ENCODE measurements at places on chromosomes 7 and 10.
A peak's percentile ranks its signal among the peaks of the same experiment; 100 is the strongest.

GRCh38 chr7:75945297-75946168 lies 30.6 kb downstream of the POR start:
- no peak for DNase-seq

- peak; percentile 19 for DNase-seq
Observed at GRCh38 chr10:31749981-31750840, 178.4 kb downstream of the ARHGAP12 start.

DNA sequence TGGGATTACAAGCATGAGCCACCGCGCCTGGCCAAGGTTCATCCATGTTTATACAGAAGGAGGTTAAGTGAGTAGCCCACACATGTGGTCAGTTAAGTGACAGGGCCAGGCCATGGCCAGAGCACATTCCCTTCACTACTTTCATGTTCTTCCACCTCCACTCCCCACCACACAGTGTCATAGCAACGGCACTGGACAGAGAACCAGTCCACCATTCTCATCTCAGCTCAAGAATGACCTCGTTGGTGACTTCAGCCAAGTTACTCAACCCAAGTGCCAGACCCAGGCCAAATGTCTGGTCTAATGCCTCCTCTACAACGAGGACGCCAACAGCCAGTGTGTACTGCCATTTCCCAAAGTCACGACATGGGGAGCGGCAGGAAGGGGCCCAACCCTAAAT lies 62.4 kb downstream of the INHBA start:
- DNase-seq = no peak

GRCh38 chr10:74187237-74187636 lies 36.2 kb downstream of the ADK start:
- DNase-seq = no peak

- DNase-seq = no peak
Observed at GRCh38 chr7:145860809-145861208, 255.8 kb upstream of the CNTNAP2 start.

DNA sequence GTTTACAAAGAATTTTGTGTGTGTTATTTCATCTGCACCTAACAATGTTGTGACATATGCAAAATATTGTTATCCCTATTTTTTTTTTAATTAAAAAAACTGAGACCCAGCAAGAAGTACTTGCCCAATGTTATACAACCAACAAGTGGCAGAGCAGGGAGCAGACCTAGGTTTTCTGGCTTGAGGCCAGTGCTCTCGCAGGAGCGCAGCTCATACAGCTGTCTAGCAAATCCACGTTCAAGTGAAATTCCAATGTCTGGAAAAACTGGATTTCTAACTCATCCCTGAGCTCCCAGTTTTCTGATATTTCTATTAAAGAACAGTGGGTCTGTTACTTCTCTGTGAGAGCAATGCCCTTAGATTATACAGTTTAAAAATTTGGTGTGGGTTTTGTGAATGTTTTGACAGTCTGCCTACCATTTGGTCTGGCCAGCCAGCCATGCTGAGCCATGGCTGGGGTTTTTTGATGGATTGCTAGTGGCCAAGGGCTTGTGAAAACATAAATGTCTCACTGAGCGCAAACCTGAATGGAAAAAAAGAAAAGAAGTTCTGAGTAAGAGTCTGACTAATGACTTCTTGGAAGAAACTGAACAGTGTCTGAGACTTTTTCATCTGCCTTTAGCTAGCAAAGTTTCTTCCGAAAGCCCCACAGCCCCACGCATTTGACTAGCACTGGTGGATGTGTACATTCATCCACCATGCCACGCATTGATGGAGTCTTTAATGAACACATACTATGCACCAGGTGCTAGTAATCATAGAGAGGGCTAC lies 15.4 kb upstream of the PRF1 start:
- no peak for DNase-seq

- no peak for DNase-seq
Observed at GRCh38 chr10:128721963-128722445, 595.8 kb upstream of the MKI67 start.

GRCh38 chr10:111874576-111874975 lies 309.0 kb downstream of the GPAM start:
- no peak for DNase-seq

GRCh38 chr10:84328418-84329195 lies at the start of gene CCSER2:
Gene CCSER2, plus strand, starts transcription at chr10:84328589. Its CDS starts 42,464 bp downstream, at chr10:84371053.
- peak; percentile 86 for DNase-seq

DNA sequence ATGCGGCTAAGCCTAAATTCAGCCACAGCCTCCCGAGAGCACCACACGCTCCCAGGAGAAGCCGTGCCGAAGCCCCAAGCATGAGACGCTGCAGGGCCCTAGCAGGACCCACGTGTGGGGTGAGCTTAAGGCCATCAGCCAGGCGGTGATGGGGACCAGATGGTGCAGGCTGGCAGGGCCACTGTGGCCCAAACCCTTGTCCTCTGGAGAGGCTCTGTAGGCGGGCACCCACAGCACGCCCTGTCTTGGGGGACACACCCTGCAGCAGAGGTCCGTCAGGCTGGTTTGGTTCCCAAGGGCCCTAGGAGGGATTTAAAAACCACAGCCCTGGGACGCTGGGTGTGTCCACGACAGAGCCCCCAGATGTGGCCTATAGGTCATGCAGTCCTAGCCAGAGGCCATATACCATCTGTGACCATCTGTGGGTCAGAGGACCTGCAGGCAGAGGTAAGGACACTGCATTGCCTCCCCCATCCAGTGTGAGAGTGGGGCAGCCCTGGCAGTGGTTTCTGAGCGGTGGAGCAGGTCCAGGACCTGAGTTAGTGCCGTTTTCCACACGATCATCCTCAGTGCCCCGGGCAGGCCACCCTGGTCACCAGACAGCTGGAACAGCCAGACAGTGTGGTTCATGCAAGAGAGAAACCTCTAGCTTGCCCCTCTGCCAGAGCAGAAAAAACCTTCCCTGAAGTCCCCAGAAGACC lies 39.6 kb upstream of the INPP5A start:
- no peak for DNase-seq

GRCh38 chr7:17168416-17168815 lies 130.0 kb upstream of the AHR start:
- no peak for DNase-seq

DNA sequence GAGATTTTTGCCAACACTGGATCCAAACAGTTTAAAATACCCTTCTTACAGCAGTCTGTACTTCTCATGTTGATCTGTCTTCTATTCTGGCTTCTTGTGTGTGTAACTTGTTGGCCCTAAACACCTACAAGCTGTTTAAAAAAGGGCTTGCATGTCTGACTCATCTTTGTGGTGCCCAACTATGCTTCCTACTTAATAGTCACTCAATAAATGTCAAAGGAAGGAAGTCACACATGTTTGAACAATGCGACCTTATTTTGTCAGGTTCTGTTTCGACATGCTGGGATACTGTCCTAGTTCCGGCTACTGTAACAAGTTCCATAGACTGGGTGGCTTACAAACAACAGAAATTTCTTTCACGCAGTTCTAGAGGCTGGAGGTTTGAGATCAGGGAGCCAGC lies 9.4 kb upstream of the GRK5 start:
- DNase-seq = no peak

GRCh38 chr7:39509436-39509835 lies 56.8 kb upstream of the YAE1 start:
- DNase-seq = no peak

GRCh38 chr10:81866753-81867152 lies 8.2 kb upstream of the NRG3 start:
- DNase-seq = no peak

DNA sequence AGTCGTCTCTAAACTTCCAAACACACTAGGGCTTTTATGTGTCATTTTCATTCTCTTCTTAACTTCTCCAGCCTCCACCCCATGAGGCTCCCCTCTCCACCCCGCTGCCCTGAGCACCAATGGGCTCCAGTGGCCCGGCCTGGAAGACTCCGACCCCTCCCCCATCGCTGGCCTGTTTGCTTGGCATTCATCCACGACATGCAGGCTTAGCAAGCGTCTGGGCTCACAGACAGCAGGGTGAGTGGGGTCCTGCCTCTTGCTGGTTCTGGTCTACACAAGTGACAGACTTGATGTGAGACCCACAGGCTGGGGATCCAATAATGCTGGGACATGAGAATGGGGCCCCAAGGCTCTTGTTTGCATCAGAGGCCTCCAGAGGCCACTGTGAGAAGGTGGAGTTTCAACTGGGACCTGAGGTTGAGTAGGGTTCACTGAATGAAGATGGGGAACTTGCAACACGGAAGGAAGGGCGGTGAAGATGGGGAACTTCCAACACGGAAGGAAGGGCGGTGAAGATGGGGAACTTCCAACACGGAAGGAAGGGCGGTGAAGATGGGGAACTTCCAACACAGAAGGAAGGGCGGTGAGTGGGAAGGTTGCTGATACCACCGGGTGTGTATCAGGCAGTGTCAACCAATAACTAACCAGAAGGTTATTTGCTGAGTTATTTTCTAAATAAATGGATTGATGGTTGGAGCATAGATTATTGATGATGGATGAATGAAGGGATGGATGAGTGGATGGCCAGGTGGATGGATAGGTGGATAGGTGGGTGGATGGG lies 14.0 kb downstream of the KNDC1 start:
- DNase-seq = no peak

GRCh38 chr7:74042746-74043522 lies 15.0 kb downstream of the ELN start:
- DNase-seq = no peak

DNA sequence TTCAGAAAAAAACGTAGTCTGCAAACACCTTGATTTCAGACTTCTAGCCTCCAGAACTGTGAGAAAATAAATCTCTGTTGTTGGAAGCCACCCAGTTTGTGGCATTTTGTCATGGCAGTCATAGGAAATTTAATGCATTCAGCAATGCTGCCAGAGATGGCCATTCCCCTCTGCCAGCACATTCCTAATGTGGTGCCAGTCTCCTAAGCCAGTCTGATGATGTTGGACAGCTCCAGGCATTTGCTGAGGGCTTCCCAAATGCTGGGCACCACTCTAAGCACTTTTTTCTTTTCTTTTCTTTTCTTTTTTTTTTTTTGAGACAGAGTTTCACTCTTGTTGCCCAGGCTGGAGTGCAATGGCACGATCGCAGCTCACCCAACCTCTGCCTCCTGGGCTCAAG lies 666.7 kb upstream of the C7orf33 start:
- no peak for DNase-seq

DNA sequence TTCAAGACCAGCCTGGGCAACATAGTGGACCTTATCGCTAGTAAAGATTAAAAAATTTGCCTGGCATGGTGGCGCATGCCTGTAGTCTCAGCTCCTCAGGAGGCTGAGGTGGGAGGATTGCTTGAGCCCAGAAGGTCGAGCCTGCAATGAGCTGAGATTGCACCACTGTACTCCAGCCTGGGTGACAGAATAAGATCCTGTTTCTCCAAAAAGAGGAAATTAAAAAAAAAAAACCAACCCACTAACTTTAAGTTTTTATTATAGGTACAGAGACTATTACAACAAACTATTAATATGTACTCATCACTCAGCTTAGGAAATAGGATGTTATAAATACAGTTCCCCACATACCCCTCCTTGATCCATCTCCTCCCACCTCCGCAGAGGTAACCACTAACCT lies 30.2 kb downstream of the DHTKD1 start:
- no peak for DNase-seq

DNA sequence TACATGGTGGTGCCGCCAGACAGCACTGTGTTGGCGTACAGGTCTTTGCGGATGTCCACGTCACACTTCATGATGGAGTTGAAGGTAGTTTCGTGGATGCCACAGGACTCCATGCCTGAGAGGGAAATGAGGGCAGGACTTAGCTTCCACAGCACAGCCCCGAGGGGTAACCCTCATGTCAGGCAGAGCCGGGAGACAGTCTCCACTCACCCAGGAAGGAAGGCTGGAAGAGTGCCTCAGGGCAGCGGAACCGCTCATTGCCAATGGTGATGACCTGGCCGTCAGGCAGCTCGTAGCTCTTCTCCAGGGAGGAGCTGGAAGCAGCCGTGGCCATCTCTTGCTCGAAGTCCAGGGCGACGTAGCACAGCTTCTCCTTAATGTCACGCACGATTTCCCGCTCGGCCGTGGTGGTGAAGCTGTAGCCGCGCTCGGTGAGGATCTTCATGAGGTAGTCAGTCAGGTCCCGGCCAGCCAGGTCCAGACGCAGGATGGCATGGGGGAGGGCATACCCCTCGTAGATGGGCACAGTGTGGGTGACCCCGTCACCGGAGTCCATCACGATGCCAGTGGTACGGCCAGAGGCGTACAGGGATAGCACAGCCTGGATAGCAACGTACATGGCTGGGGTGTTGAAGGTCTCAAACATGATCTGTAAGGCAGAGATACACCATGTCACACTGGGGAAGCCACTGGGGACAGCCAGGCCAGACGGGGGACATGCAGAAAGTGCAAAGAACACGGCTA lies 104.6 kb upstream of the TNRC18 start:
- no peak for DNase-seq

- no peak for DNase-seq
Observed at GRCh38 chr7:88399036-88399435, 92.3 kb upstream of the STEAP4 start.

GRCh38 chr7:37349979-37350590 lies 98.6 kb downstream of the ELMO1 start:
- DNase-seq = no peak

DNA sequence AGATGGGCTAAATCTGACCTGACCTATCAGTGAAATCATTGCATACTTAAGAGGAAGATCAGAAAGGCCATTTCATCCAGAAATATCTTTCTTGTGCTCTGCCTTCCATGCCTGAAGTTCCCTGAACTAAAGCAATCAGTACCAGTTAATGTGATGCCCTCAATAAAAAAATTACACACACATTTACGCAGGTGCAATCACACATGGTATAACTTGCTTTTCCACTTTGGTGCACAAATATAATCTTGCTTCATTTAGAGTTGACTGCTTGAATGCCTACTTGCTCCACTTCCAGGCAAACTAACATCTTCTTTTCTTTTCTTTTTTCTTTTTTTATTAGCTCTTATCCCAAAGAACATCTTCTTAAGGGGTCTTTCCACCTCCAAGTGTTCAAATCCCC lies 58.3 kb upstream of the KIF5B start:
- DNase-seq = no peak

DNA sequence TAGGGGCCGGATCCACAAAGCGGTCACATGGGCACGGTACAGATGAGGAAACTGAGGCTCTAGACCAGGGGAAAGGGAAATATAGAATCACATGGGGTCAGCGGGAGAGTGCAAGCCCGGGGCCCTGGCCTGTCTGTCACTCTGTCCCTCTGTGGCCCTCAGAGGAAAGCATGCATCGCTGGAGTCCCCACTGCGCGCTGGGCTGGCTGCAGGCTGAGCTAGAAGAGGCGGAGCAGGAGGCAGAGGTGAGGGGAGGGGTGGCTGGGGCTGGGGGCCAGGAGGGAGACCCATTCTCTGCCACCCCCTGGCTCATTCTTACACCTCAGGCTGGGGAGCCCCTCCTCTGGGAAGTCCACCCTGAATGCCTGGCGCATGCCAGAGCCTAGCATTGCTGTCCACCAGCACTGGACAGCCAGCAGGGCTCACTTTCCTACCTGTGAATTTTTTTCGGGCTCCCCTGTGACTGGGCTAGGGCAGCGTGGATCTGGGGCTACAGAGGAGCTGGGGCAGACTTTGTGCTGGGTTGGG lies 2.3 kb downstream of the VPS37D start:
- no peak for DNase-seq

DNA sequence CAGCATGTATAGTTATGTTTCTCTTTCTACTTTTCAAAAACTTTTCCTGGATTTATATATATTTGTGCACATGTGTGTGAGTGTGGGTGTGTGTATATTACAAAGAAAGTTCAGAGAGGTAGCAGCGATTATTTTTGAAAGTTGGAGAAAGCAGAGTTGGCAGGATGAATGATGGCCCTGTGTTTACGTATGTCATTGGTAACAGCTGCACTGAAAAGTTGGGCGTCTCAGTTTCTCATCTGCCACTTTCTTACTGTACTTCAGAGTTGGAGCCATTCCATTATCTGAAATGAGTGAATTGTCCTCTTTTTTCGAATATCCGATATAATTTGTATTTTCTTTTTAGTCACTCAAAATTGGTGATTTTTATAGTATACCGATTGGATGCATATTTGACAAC lies 172.2 kb downstream of the CDK14 start:
- DNase-seq = no peak

- DNase-seq = no peak
Observed at GRCh38 chr10:80567292-80567691, 29.6 kb downstream of the SH2D4B start.
